ENCODE measurements at places on chromosomes 1 and 21.

DNA sequence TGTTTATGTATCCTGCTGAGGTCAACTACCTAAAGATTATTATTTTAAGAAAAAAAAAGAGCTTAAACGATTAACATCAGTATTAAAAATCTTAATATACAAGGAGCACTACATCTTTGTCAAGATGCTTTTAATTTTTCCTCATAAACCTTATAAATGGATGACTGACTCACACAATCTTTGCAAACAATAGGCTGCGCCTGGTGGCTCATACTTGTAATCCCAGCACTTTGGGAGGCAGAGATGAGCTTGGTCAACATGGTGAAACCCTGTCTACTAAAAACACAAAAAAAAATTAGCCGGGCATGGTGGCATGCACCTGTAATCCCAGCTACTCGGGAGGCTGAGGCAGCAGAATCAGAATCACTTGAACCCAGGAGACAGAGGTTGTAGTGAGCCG is 1.7 kb downstream of the KHDC4 start:
- DNase-seq, result no peak

DNA sequence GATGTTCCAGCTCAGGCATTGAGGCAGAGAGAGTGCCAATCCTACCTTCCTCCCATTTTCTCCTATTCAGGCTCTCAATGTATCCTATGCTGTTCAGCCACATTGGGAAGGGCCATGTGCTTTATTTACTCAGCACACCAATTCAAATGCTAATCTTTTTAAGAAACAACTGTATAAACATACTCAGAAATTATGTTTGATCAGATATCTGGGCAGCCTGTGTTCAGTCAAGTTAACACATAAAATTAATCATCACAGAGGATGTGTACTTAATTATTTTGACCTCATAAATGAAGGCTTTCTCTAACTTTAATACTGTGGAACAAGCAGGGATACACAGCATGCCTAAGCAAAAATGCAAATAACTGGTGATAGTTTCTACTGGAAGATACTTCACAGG is 149.8 kb downstream of the NCAM2 start:
- DNase-seq, result no peak

GRCh38 chr1:92307980-92308379 is 9.1 kb downstream of the RPAP2 start:
- DNase-seq, result no peak

GRCh38 chr21:31358158-31358557 is 14.1 kb upstream of the TIAM1 start:
- DNase-seq, result no peak

DNA sequence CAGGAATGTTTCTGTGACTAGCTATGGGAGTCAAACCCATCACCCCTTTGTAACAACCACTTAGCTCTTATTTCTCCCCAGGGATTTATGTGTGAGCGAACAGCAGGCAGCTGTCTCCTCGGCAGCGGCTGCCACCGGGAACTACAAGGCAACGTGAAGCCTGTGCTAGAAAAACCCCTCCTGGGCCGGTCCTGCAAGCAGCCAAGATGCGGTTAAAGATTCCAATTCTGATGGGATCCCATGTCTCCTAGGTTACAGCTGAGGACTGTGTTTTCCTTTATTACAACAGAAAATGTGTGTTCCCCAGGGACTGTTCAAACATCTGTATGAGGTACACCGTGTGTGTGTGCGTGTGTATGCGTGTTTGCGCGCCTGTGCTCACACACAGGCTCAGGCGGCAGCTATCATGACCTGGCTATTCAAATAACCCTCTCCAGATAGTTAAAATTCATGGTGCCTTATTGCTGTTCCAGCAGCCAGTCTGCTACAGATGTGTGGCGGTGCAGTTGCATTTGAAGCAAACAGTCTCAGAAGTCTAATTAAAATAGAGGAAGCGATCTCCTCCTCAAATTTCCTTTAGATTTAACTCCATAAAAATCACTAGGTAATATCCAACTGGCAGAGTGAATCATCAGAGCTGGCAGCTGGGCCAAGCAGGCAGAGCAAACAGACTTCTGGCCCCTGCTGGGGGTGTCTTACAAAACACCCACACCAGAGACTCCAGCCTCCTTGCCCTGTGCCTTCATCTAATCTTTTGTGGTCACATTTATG is 68.0 kb downstream of the LMX1A start:
- DNase-seq, result no peak

- DNase-seq, result peak; percentile 41
Measured at GRCh38 chr1:166843769-166844596, 4.7 kb downstream of the POGK start.

DNA sequence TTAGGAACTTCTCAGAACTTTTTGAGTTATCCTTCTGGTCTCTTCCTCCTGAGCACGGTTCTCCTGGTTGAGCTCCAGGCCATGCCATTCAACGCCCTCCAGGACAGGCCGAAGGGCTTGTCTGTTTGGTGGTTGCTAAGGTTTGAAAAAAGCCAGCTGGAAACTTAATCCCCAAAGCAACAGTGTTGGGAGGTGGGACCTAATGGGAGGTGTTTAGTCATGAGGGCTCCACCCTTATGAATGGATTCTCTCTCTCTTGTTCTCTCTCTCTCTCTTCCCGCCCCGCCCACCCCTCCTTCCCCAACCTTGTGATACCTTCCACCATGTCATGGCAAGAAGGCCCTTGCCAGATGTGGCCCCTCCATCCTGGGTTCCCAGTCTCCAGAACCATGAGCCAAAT is 829 bp downstream of the KCNE1 start:
- no peak for DNase-seq

DNA sequence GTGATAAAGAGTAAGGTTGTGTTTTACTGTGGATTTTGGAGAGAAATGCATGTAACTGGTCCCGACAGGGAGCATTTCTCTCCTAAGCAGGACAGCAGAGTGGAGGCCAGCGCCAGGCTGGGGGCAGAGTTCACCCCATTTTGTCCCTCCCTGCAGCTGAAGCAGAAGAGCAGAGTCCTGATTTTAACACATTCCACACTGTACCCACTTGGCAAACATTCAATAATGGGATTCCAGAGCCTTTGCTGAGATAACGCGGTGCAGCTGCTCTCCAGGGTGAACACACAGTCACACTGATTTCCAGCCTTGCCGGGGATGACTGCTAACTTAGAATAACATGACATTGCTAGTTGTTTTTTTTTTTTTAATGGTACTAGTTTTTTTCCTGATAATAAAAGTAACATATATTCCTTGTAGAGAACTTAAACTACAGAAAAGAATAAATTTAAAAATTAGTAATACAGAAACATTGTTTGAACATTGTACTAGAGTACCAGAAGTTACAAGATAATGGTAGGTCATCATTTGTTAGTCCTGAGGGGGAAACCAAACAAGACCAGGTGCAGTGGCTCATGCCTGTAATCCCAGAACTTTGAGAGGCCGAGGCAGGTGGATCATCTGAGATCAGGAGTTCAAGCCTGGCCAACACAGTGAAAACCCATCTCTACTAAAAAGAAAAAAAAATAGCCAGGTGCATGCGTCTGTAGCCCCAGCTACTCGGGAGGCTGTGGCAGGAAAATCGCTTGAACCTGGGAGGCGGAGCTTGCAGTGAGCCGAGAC is 77.2 kb downstream of the SCCPDH start:
- DNase-seq, result no peak

- DNase-seq, result no peak
Measured at GRCh38 chr21:14523234-14523633, 22.9 kb downstream of the SAMSN1 start.

DNA sequence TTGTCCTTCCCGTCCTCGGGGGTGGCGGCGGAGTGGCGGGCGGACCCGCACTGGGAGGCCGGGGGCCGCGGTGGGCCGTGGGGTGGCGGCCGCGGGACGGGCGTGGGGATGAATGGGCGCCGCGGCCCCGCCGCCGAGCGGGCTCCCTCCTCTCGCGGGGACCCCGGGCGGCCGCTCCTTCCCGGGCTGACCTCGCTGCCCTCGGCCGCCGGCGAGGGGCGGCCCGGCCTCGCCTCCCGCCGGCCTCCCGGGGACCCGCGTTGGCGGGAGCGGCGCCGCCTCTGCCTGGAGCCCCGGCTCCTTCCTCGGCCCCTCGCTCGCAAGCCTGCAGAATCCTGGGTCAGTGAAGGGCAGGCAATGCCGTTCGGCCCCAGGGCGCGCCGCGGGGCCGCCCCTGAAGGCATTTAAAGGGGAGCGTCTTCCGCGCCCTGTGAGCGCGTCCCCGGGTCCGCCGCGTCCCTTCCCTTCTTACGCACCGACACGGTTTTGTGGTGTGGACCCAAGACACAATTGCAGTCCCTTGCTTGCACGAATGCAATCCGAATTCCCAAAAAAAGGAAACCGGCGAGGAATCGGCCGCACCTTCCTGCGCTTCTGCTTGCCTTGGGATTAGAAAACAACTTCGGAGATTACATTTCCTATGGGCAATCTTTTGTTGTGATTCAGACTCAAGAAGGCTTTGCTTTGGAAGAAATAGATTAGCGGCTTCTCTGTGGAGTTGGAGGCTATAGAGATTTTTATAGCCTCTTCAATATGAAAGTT is 776 bp downstream of the ITSN1 start:
- DNase-seq, result no peak

DNA sequence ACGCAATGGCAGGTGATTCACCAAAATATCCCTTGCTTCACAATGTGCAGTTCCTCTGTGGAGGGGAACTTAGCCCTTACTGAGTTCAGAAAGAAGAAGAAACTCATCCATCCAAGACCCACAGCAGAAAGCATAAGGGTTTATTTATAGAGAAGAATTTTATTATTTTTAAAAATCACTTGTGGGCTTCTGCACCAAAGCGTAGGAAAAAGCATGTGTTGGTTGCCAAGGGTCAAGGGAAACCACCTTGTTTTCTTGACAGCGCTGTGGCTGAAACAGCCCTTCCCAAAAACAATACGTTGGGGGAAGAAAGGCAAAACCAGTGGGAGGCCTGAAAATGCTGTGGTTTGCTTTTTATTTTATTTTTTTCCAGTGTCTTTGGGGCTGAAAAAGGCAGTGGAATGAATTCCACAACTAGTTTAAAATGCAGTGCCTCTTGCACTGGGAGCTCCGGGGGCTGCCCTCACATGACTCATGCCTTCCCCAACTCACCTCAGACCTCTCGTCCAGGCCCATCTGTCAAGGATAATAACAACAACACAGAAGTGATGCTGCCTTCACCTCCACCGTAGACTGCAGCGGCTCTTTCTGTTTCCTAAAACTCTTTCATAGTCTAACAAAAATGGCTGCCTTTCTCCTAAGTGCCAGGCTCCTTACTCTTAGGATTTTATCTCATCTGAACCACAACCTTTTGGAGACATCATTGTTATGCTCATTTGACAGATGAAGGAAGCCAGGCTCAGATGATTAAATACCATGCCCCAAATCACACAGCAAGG is 224.2 kb upstream of the JUN start:
- DNase-seq, result no peak

DNA sequence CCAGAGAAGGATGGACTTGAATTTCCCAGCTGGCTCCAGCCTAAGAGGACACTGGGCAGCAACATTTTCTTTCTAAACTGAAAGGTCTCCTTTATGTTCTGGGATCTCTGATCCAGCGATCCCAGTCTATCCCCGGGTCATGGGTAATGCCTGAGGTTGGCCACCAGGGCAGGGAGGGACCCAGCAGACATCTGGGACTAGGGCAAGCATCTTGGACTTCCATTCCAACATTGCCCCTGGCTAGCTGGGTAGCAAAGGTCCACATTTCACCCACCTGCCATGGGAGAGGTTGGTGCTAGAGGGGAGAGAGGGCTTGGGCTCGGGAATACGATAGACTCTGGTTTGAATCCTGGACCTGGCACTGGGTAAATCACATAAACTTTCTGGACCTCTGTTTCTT is 84.6 kb downstream of the LRRN2 start:
- no peak for DNase-seq

- no peak for DNase-seq
Measured at GRCh38 chr1:235739631-235740030, 90.0 kb upstream of the GNG4 start.

DNA sequence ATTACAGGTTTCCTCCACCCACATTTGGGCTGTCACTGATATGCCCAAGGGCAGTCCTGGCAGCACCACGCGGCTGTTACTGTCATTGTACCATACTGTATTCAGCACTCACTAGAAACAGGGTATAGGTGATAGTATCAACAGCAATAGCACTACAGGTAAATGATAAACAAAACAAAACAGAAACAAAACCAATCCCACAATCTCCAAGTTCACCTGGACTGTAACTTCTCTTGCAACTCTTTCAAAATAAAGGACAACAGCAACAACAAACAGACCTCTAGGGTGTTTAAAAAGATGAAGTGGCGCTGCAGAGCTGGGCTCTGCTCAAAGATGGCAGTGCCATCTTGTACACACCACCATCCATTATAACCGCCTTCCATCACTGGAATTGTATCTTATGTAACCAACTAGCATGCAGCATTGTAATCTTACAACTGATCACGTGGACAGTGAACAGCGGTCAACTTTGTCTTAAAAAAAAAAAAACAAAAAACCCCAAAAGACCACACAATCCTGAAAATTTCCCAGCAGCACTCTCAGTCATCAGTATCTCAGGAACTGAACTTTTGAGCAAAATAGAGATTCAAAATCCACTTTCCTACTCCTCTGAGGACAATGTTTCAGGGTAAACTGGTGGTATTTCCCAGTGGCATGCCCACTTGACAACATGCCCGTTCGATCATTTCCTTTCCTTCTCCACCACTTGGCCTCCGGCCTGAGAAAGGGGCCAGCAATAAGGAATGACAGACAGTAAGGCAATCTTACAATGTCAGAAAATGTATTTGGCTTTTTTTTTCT is 3.8 kb downstream of the IRF2BP2 start:
- peak; percentile 26 for DNase-seq

GRCh38 chr1:118960567-118961136 is 27.5 kb downstream of the TBX15 start:
- DNase-seq, result no peak

DNA sequence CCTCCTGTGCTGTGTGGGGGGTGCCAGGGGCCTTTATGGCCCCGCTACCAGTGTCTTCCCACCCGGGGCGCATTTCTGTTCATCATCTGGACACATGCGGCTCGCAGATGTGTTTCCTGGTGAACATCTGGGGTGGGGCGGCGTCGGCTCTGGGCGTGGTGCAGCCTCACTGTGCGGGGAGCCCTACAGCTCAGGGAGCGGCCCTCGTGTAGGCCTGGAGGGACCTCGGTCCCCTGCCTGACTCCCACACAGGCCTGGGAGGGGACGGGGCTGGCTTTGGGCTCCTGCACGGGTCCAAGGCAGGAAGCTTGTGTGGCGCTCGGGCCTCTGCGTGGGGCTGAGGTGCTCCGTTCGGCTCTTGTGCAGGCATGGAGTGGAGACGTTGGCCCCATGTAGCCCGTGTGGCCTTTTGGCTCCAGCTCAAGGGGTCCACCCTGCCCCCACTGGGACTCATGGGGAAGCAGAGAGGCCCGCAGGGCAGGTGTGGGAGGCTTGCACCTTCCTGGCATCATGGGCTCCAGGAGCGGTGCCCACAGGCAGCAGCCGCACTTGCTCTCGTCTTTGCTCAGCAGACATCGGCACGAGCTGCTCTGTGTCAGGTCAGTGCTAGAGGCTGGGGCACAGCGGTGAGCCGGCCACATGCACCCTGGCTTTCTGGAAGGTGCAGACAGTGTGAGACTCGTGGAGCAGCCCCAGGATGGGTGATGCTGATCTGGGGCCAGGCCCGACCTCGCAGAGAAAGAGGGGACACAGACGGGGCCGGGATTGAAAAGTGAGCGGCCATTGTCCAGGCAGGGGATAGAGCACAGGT is 90.1 kb upstream of the ACTRT2 start:
- no peak for DNase-seq

GRCh38 chr21:32413015-32413504 is 554 bp downstream of the EVA1C start:
- DNase-seq, result no peak

GRCh38 chr1:60895252-60895651 is 187.1 kb upstream of the NFIA start:
- DNase-seq, result no peak

- DNase-seq, result no peak
Measured at GRCh38 chr1:108706643-108707042, 6.1 kb upstream of the FNDC7 start.

GRCh38 chr1:203177470-203178039 is 1.9 kb upstream of the MYBPH start:
- DNase-seq, result no peak
